ENCODE measurements at places on chromosomes 2 and 18.
A peak's percentile ranks its signal among the peaks of the same experiment; 100 is the strongest.

GRCh38 chr2:60966507-60967405 lies 50.8 kb upstream of the PEX13 start:
- DNase-seq: no peak

DNA sequence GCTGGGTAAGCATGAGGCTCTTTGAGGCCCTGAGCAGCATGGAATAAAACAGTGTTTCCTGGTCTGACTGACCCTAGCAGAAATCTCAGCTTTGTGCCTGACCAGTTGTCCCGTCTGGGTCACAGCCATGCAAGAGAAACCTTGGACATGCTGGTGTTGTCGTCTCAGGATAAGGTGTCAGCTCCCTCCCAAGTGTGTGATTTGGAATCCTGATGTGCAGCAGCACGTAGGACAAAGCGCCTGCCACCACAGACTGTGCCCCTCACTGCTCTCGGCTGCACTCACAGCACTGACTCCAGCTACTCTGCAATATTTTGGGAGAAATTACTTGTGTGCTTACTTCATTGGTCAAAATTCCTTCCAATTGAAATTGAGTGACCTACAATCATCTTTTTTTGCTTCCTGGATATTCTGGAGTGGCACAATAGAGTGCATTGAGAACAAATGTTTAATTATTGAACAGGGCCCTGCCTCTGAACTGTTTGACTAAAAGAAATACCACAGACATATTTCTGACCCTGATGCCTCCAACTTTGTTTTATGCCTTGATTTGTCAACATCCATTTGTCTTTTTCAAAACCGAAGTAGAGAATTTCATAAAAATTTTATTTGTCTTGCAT lies 352.4 kb downstream of the SOCS6 start:
- no peak for DNase-seq

- no peak for DNase-seq
Observed at GRCh38 chr2:111905990-111906735, 7.8 kb downstream of the MERTK start.

GRCh38 chr2:108616751-108617161 lies 82.5 kb downstream of the LIMS1 start:
- DNase-seq: no peak

DNA sequence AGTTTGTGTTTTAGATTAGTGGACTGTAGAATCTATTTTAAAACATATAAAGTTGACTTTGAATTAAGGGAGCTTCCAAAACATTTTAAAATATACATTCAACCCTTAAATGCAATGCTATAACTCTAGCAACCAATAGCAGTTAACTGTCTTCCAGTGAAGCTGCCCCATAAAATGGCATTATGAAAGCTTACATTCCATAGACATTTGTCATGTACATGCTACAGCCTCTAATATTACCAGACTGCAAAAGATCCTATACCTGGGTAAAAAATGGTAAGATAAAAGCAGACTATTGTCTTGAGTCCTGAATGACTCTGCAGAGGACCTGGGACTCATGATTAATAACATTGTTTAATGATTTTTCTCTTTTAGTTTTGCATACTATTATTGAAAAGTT lies 489.4 kb downstream of the LRP1B start:
- no peak for DNase-seq

DNA sequence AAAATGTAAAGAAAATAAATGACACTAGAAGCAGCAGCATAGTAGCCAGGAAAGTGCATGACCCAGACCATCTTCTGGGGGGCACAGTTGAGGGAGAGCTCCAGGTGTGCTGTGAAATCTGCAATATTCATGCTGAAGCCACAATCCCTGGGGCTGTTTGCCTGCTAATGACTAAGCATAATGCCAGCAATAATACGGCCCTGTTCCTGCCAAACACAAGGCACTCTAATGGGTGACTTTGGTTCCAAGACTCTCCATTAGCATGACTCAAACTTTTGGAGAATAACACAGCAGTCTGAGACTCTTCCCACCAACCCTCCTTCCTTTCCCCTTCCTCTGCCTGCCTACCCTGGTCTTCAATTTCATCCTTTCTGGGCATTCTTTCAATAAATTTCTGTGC lies 77.9 kb upstream of the DOCK10 start:
- DNase-seq: no peak

GRCh38 chr2:75632813-75633212 lies 13.8 kb upstream of the MRPL19 start:
- no peak for DNase-seq

- DNase-seq: no peak
Observed at GRCh38 chr2:200379481-200380090, 73.1 kb downstream of the SPATS2L start.

GRCh38 chr2:239961662-239962613 lies 63.2 kb downstream of the NDUFA10 start:
- no peak for DNase-seq

GRCh38 chr2:52934323-52934898 lies 833.2 kb upstream of the CHAC2 start:
- no peak for DNase-seq

DNA sequence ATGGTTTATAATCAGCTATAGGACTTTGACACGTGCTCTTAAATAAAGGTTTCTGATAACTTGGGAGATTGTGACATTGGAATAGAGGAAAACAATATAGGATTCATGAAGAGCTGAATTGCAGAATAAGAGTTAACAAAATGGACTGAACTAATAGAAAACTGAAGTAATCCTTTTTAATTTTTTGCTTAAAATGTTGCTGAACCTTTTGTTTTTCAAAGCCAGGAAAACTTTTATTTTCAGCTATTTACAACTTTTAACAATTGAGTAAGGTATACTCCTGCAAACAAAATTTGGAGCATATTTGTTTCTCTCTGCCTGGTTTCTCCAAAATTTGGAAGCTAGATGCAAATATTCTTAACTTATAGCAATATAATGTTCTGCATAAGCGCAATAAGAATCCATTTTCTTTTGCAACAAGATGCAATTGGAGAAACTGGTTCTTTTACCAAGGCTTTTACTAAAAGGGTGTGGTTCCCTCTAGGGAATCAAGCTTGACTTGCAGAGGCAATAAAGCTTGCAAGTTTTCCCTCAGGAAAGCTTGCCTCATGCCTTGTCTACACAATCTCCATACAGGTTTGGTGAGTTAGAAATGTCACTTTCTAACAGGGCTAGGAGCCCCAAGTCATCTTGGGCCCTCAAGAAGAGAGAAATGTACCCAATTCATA lies 10.3 kb upstream of the PDK1 start:
- no peak for DNase-seq

DNA sequence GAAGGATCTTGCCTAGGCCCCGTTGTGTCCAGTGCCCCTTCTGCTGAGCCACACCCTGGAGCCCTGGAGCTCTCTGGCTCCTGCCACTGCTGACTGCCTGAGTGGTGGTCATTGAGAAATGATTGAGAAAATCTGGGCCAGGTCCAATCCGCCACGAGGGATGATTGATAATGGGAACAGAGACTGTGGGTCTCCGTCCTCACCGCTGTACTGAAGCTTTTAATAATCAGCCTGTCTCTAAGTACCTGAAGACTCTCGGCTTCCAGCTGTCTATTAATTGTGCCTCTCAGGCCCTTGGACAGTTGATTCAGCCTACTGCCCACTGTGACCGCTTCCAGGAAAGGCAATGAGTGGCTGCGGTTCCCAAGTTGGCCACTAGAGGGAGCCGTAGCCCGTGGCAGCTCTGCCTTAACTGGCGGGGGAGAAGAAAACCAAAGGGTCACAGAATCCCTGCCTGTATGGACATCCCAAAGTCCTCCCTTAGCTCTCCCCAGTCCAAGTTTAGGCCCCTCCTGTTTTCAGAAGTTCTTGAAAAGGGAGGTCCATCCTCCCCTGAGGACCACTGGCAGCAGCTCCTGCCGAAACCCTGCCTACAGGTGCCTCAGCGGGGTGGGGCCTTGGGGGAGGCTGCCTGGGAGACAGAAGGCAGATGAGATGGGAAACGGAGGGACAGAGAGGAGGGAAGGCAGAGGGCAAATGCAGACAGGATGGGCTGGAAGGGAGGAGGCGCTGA lies 213.6 kb downstream of the TNS1 start:
- peak; percentile 51 for DNase-seq

DNA sequence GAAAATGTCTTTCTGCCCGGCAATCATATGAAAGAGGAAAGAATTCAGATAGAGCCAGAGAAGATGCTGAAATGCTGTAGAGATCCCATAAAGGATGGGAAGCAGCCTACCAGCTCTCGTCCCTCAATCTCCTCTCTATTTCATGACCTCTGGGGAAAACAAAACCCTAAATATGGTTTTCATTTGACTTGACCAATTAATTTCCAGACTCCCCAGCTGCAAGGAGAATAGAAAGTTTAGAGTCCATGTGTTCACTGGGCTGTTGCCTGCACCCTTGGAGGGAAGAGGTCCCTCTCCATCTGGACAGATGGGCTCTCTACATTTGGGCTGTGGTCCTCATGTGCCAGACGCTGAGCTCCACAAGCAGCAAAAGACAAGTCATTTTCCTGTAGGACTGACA lies 40.6 kb downstream of the CAPN13 start:
- DNase-seq: no peak

- no peak for DNase-seq
Observed at GRCh38 chr2:157672129-157672528, 43.5 kb upstream of the ACVR1C start.

DNA sequence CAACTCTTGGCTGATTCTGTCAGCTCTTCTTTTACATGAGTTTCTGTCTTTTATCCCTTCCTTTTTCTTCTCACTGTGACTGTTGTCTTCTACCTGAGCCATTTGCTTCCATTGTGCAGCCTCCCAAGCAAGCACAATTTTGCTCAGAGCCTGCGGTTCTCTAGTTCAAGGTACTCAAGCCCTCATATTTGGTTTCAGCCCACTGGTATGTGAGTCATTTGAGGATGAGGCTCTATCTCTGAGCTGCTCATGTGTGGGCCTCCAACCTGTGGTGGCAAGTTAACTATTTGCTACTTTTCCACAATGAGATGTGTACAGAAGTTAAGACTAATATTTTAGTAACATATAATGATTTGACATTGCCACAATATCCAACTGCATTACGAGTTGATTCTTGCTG lies 183.0 kb downstream of the PHLPP1 start:
- DNase-seq: no peak

DNA sequence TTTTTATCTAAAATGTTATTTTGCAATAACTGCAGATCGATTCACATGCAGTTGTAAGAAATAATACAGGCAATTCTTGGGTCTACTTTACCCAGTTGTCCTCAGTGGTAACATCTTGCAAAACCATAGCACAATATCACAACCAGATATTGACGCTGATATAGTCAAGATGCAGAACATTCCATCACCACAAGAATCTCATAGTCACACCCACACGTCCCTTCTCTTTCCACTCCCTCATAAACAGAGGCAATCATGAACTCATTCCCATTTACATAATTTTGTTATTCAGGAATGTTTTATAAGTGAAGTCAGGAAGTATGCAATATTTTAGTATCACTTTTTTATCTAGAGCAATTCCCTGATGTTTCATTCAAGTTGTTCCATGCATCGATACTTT lies 797.5 kb upstream of the RAB6C start:
- no peak for DNase-seq

- no peak for DNase-seq
Observed at GRCh38 chr2:110900191-110900590, 167.8 kb downstream of the ACOXL start.

GRCh38 chr2:204791230-204791629 lies 246.0 kb downstream of the PARD3B start:
- DNase-seq: no peak

GRCh38 chr2:84965192-84965516 lies 5.8 kb upstream of the KCMF1 start:
- no peak for DNase-seq

- no peak for DNase-seq
Observed at GRCh38 chr18:51417643-51418483, 220.4 kb upstream of the MEX3C start.

- DNase-seq: no peak
Observed at GRCh38 chr18:13236411-13236810, 17.9 kb downstream of the LDLRAD4 start.

GRCh38 chr18:27363872-27364271 lies 178.8 kb upstream of the CHST9 start:
- no peak for DNase-seq

GRCh38 chr2:118058951-118059350 lies 29.3 kb upstream of the INSIG2 start:
- DNase-seq: no peak

DNA sequence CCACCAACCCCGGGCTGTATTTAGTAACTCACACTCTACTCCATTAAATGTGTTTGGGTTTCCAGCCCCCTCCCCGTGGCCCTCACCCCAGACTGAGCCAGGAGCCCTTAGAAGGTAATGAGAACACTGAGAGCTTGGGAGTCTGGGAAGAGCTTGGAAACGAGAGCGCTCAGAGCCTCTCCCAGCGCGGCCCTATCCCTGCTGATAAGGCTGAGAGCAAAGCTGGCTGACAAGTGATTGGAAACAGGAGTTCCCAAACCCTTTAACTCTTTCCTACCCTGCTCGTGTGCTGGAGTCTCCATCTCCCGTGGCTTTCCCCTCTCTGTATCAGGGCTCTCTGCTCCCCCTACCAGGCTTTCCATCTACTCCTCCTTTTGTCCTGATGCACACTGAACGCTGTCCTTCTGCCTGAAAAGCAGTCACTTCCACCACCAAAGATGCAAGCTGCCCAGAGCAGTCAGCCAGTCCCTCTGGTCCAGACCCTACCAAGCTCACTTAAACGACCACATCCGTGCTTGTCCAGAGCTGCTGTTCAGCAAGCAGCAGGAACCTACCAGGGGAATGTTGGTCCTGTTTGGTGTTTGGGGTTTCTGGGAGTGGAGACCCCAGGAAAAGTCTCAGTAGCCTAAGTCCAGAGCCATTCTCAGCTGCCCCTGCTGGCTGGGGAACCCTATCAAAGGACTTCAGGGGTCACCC lies 100.0 kb upstream of the PKDCC start:
- no peak for DNase-seq

- DNase-seq: no peak
Observed at GRCh38 chr2:233072838-233073237, 12.7 kb downstream of the INPP5D start.

- DNase-seq: no peak
Observed at GRCh38 chr18:13378150-13378549, 159.6 kb downstream of the LDLRAD4 start.

DNA sequence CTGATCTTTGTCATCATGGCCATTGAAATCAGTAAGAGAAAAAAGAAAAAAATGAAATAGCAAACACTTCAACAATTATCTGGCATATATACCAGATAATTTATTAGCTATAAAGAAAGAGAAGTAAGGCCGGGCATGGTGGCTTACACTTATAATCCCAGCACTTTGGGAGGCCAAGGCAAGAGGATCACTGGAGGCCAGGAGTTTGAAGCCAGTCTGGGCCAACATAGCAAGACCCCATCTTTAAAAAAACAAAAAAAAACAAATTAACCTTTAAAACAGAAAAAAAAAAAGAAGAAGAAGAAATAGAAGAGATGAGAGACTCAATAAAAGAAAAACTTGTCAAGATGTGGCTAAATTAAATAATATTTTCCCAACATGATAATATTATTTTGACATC lies 61.6 kb upstream of the TGIF1 start:
- no peak for DNase-seq

DNA sequence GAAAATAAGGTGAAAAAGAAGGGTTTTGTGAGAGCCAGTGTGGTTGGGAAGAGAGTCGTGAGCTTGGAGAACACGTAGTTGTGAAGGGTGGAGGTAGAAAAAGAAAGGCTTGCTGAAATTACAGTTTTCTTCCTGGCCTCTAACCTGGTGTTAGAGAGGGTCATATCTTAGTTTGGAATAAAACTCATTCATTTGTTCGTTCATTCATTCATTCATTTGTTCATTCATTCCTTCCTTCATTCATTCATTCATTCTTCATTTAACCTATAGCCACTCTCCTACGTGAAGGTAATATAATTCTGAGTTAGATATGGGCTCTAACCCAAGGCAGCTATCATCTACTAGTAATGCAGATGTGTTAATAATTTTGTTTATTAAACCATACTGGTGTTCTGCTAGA lies 111.8 kb upstream of the ZNF521 start:
- no peak for DNase-seq

- no peak for DNase-seq
Observed at GRCh38 chr18:7452331-7452730, 114.8 kb upstream of the PTPRM start.

All from activated CD4-positive, alpha-beta T cell treated with anti-CD3 and anti-CD28 coated beads for 1 hour (primary cell).